ENCODE measurements at places on chromosomes 3 and 15. TPM values are rescaled to one million over a fixed set of nuclear protein-coding genes. Genes with fewer than 3 reads are reported as not detected.

RTP3 gene
- total RNA-seq = under 0.01 TPM

HYPK gene
- total RNA-seq = 14.1 TPM

CLSTN2 gene
- total RNA-seq = 4.7 TPM

GHRL gene
- total RNA-seq = 0.52 TPM

PP2D1 gene
- not detected for total RNA-seq

ZCWPW2 gene
- total RNA-seq = 2.1 TPM

SLC22A14 gene
- total RNA-seq = under 0.01 TPM

GALNT15 gene
- 3.7 TPM for total RNA-seq

ZNF662 gene
- 11.0 TPM for total RNA-seq

HMG20A gene
- 30.3 TPM for total RNA-seq

ZNF385D gene
- 9.4 TPM for total RNA-seq

GPR62 gene
- 0.52 TPM for total RNA-seq

SERPINI1 gene
- total RNA-seq = 17.7 TPM

CADPS gene
- total RNA-seq = 1.0 TPM

GOLGA8R gene
- total RNA-seq = 3.1 TPM

TIGIT gene
- total RNA-seq = not detected

Measured in skeletal muscle tissue (tissue), 5 donors.